IMR-90 (cell line): ENCODE measurements at places on chromosomes 1 and 21. TPM values are rescaled to one million over a fixed set of nuclear protein-coding genes. Genes with fewer than 3 reads are reported as not detected.

DNA sequence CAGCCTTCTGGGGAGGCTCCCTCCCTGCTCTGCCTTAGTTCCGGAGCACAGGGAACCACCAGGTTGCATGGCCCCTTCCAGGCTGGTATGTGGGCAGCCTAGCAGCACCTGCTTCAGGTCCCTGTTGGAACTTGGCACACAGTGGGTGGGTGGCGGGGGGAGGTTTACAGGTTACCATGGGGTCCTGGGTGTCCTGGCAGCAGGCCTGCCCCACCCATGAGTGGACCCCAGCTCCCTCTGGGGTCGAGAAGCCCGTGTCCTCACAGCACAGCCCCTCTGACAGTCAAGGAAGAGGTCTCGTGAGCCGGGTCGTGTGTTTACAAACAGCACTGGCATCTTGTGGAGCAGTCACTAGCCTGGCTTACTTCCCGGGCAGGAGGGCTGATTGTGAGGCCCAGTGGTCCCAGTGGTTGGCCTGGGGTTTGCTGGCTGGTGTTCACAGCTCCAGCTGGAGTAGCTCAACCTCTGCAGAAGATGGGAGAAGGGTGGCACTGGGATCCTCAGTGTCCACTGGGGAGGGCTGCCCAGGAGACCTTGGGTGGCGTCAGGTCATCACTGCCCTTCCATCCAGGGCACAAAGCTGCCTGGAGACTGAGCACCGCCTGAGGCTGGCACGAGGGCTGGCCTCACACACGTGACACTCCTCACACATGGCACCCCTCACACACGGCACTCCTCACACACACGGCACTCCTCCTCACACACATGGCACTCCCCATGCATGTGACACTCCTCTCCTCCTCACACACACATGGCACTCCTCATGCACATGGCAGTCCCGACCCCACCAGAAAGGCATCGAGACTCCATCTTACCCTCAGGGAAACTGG, 100.9 kb downstream of the RIPK4 start:
- DNase-seq: no peak

- DNase-seq: peak; percentile 48
These were observed 2.7 kb upstream of the MYOC start for GRCh38 chr1:171654942-171655745.

DNA sequence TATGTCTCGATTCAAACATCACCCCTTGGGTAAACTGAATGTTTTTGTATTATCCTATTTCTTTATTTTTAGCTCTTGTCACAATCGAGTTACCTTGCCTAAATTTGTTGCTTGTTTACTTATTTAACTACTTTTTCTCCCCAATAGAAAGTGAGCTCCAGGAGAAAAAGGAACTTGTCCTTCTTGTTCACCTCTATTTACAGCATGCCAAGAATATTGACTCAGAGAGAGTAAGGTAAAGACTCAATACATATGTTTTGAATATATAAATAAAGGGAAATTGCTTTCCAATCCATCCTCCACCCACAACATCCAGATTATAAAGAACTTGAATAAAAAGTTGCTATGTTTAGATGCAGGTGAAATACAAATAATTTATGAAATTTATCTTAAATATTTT, 107.3 kb upstream of the PDC start:
- no peak for DNase-seq

DNA sequence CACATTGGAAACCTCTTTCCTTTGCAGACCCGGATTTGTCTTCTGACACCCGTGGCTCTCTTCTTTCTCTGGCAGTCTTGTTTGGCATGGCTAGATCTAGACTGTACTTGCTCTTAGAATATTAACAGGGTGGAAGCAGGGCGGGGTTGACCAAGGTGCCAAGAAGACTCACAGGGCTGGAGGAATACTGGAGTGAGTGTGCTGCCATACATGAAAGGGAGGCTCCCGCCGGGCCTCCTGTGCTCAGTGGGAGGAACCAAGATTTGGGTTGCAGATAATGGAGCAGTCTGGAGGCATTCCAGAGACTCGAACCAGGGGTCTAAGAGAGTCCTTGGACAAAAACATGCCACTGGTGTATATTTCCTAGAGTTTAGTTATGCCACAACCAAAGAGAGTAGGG, 27.6 kb upstream of the SNX27 start:
- no peak for DNase-seq

- DNase-seq: no peak
These were observed 475.6 kb downstream of the DSCAM start for GRCh38 chr21:40371329-40371728.

- no peak for DNase-seq
These were observed 54.9 kb downstream of the MDM4 start for GRCh38 chr1:204571128-204571527.

DNA sequence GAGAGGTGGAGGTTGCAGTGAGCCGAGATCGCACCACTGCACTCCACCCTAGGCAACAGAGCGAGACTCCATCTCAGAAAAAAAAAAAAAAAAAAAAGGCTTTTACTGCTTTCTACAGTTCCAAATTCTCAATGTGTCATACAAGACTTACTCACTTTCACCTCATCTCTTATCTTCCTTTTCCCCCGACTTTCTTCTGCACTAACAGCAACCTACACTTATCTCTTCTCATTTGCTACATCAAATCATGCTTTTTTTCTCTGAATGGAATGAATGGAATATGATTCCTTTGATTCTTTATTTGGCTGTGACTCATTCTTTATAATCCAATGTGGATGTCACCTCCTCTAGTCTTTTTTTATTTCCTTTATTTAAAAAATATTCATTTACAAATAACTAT, 168.4 kb upstream of the DMRTA2 start:
- DNase-seq: peak; percentile 50

- DNase-seq: no peak
These were observed 5.0 kb upstream of the MRPL24 start for GRCh38 chr1:156745881-156746280.

DNA sequence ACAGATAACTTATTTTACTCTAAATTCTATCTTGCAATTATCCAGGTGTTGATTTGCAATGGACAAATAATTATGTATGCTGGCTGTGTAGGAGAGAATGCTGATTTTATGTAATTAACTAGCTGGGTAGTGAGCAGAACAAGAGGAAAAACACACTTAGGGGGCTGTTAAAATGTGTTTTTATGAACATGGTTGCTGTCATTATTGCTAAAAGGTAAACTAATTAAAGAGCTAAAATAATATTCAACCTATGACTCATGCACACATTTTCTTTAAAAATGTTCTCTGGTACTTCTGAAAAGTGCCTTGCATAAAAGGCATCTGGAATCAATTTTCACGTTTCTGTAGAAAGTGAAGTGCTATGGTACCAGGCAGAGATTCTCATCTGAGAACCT, 192.8 kb upstream of the C8B start:
- no peak for DNase-seq

Gene DDR2
- total RNA-seq: 194 and 245 TPM in 2 replicates

Gene TRAPPC3
- 76.0 and 101 TPM in 2 replicates for total RNA-seq

Gene F13B
- not detected in 2 replicates for total RNA-seq

Gene RHEX
- not detected in 2 replicates for total RNA-seq

Gene CTH
- total RNA-seq: 2.5 and 2.7 TPM in 2 replicates

Gene CD34
- under 0.01 TPM in 1 of 2 replicates, not detected in the other for total RNA-seq

Gene CNKSR1
- total RNA-seq: 0.28 TPM in 1 of 2 replicates, not detected in the other
